GM03348 (cell line): ENCODE measurements at places on chromosomes 16 and 17.

- DNase-seq: peak; percentile 21
Measured at GRCh38 chr16:79605999-79606398, 5.5 kb upstream of the MAF start.

DNA sequence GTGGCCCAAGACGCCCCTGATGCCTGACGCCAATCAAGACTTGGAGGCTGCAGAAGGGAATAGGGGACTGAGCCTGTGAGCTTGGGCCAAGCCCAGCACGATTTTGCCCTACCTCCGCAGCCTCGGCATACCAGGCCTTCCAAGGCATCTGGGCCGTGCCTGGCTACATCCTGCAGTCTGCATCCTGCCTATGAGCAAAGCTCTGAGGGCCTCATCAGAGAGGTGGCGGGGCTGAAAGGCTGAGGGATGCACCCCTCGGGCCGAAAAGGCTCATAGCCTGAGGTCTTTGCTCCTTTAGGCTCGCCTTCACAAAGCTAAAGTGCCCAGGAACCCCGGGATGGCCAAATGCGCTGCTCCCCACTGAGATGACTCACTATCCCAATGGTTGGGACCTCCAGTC is 2.5 kb downstream of the SEZ6 start:
- no peak for DNase-seq

GRCh38 chr16:10708969-10709368 is 14.2 kb upstream of the TEKT5 start:
- no peak for DNase-seq

DNA sequence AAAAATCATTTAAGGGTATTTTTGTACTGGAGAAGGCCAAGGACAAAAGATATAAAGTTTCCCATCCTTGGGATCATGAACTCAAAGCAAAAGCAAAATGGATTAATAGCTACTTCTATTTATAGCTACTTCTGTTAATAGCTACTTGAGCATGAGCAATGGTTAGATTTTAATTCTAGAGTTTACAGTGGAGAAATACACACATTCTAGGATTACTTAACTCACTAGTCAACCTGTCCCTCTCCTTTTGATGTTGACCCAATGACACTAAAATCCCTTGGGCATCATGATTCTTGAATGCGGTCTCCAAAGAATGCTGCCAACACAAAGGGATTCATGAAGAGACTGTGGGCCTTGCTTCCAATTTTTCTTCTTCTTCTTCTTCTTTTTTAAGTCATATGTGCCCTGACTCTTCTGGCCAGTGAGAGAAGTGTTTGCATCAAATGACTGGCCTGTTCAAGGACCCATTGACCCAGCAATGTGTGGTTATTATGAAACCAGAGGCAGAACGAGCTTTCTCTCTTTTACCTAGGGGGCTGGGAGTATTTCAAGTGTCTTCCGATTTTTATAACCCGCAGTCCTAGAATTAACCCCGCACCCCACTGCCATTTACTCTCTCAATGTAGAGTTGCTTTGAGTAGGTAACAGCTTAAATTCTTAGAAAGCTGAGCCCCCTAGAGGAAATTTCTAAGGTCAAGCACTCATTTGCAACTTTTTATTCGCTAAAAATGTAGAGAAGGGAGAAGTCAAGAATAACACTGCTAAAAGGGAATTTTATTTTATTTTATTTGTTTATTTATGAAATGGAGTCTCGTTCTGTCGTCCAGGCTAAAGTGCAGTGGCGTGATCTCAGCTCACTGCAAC is 34.6 kb downstream of the OTOA start:
- no peak for DNase-seq

- DNase-seq: no peak
Measured at GRCh38 chr17:65707780-65708179, 146.3 kb upstream of the AXIN2 start.

DNA sequence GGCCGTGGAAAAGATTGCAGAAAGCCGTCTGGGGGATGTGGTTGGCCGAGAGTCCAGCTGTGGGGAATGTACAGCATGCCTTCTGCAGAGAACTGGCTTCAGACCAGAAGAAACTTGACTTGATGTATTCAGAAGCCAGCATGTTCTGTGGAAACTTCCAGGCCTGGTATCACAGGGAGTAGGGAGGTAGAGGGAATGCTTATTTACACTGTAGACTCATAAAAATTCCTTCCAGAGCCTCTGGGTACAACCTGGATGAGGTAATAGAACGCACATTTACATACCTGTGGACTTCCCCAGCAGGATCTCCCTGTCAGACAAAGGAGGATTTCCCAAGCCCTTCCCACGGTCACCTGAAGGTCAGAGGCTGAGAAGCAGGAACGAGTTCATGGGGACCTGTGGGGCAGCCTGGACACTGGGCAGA is 11.8 kb upstream of the GAS7 start:
- DNase-seq: no peak

GRCh38 chr17:36657763-36658490 is 56.5 kb downstream of the MRM1 start:
- DNase-seq: peak; percentile 33

DNA sequence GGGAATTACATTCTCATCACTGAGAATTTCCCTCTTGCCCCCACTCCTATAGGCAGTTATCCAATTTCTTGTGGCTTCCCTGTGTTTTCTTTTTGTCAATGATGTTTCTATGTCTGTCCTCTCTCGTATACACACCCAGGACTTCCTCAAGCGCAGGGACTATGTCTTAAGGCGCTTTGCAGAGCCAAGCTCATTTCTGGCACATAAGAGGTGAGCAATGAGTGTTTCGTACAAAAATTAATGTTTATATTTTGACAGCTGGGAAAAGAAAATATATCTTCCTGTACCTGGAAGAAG is 947 bp downstream of the DDX42 start:
- DNase-seq: peak; percentile 10

DNA sequence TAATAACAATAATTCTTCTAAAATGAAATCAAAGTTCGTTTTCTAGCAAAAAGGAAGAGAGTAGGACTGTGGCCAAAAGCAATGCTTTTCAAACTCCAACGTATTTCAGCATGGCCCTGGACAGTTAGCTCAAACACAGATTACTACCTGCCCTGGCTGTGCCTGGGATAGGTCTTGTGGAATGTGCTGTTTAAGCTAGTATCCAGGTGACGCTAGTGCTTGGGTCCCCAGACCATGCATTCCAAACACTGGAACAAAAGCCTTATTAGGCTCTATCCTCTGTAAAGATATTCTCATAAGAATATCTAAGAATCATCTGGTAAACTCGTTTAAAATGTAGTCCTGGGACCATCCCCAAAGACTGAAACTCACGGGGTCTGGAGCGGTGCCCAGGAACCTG is 52.6 kb upstream of the MEAK7 start:
- no peak for DNase-seq

DNA sequence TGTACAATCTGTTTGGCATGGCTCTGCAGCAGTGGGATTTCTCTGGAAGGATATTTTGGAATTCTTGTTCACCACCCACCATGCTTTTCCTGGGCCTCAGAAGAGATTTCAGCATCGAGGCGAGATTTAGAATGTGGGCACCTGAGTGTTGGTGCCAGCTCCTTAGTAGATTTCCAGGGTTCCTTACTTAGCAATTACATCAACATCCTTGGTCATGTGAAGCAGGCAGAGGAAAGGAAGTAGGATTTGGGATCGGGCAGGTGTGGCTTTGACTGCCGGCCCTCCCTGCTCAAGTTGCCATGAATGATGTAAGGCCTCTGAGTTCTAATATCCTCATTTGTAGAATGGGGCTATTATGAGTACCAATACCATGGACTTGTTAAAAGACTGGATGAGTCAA is 13.1 kb upstream of the RBFOX1 start:
- DNase-seq: no peak

DNA sequence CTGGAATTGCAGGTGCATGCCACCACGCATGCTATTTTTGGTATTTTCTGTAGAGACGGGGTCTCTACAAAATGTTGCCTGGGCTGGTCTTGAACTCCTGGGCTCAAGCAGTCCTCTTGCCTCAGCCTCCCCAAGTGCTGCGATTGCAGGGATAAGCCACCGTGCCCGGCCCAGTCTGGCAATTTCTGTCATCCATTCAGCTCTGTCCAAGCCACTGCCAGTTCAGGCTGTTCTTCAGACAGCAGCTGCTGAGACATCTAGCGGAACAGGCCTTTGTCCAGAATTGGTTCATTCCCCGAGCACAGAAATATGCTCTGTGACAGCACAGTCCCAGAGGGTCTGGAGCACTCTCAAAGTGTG is 5.4 kb downstream of the SLC47A1 start:
- DNase-seq: no peak

GRCh38 chr17:33099906-33100305 is 108.3 kb downstream of the SPACA3 start:
- DNase-seq: no peak

GRCh38 chr17:51185763-51186332 is 19.6 kb downstream of the NME2 start:
- DNase-seq: no peak

- no peak for DNase-seq
Measured at GRCh38 chr17:35256629-35257028, 13.8 kb downstream of the SLFN5 start.

DNA sequence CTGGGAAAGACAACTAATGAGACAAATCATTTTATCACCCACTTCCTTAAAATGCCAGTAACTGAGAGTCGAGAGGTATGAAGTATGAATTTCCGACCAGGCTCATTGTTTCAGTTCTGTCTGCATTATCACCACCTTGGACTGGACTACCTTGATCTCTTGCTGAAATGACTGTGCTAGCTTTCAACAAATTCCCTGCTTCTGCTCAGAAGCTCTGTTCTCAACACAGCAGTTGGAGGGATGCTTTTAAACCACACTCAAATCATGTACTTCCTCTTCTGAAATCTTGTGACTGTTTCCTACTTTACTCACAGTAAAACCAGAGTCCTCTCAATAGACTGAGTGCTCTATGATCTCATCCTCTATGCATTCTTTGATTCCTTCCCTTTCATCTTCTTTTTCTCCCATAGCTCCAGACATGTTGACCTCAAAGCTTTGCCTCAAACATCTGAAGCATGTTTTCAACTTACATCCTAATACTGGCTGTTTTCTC is 195.8 kb downstream of the KCNJ2 start:
- DNase-seq: no peak

GRCh38 chr16:88343271-88343791 is 39.4 kb upstream of the ZNF469 start:
- DNase-seq: no peak

DNA sequence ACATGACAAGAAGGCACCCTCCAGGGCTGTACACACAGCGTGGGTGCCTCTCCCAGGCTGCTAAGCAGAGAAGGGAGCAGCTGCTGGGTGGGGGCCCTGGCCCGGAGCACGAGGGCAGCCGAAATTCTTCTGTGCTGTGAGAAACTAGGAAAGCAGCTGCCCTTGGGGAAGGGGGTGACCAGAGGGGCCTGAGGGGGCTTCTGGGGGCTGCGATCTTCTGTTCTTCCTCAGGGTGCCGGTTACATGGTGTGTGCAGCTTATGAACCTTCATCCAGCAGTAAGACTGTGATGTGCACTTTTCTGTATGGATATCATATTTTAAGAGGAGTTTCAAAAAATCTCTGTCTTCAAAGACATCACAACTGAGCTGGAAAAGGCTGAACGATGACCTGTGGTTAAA is 43.2 kb upstream of the METRNL start:
- DNase-seq: no peak

- peak; percentile 93 for DNase-seq
Measured at GRCh38 chr17:57868007-57868909, 18.4 kb upstream of the MRPS23 start.

DNA sequence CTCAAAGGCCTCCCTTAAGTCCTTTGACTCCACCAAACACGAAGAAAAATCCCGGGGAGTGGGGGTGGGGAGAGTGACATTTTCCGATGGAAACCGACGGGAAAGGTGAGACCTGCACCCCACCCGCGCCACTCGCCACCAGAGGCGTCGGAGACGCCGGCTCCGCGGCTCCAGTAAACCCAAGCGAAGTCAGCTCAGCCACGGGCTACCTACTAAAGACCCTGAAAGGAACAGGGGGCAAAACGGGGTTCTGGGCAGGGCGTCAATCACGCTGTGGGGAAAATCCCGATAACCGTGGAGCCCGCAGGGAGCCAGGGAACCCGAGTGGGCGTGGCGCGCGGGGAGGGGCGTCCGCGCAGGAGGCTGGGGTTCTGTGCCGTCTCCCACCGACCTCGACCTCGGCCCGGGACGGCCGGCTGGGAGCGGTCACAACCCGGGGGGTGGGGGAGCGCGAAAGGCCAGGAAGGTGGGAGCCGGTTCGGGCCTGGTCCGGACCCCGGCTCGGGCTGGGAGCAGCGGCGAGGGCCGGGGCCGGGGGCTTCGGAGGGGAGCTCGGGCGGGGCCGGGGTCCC is 565 bp downstream of the WDR45B start:
- DNase-seq: peak; percentile 76

DNA sequence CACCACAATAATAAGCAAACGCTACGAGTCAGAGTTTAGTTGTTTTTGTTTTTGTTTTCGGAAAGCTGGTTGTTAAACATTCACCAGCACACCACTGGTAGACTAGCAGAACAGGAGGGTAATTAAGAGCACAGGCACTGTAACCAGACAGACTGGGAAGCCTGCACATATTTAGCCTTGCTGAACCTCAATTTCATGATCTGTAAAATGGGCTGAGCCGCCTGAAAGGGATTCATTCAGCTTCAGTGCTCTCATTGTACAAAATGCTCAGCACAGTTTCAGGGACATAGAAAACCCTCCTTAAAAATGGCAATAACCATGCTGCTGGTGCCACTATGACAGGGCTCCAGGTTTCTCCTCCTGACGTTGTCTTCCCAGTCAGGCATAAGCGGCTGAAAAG is 66.4 kb downstream of the TMEM114 start:
- DNase-seq: no peak

GRCh38 chr17:63626551-63627180 is 4.4 kb downstream of the MAP3K3 start:
- DNase-seq: peak; percentile 52

DNA sequence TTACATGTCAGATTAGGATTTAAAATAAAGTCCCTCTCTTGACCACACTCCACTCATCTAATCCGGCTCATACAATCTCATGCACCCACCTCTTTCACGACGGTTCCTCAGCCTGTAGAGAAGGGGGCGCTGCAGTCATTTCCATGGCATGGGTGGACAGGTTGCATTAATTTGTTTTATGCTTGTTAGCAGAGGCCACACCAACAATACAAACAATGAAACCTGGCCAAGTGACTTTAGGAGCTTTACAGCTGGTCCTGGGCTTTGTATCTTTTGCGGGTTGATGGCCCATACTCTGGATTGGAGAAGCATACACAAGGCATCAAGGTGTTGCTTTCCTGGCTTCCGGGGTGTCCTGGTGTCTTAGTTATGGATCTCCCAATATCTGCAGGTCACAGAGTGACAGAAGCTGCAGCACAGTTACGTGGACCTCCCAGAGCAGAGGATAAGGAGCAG is 9.7 kb upstream of the SNF8 start:
- peak; percentile 48 for DNase-seq

GRCh38 chr17:78717431-78717980 is 64.6 kb downstream of the CYTH1 start:
- peak; percentile 68 for DNase-seq
